BE2C (cell line): ENCODE measurements at places on chromosomes 6 and 20.
A peak's percentile ranks its signal among the peaks of the same experiment; 100 is the strongest.

DNA sequence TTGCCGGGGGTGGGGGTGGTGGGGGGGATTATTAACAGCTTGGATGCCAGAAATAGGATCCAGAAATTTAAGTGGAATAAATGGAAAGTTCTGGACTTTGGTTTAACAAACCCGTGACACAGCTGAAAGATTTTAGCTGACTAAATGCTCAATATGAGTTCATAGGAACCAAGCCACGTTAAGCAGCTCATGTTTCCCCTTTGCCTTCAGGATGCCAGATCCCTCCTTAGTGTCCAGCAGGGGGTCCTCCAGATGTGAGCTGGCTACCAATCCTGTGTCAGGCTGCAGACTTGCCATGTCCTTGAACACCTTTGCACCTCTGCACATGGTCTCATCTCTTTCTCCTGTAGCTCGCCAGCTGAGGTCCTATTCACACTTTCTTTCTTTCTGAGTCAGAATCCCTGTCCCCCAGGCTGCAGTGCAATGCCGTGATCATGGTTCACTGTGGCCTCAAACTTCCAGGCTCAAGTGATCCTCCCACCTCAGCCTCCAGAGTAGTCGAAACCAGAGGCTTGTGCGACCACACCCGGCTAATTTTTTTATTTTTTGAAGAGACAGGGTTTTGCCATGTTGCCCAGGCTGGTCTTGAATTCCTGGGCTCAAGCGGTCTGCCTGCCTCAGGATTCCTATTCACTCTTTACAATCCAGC lies 133.3 kb upstream of the ARMC2 start:
- no peak for DNase-seq

- no peak for DNase-seq
These were observed 370.4 kb upstream of the HSF2 start for GRCh38 chr6:122028933-122029522.

DNA sequence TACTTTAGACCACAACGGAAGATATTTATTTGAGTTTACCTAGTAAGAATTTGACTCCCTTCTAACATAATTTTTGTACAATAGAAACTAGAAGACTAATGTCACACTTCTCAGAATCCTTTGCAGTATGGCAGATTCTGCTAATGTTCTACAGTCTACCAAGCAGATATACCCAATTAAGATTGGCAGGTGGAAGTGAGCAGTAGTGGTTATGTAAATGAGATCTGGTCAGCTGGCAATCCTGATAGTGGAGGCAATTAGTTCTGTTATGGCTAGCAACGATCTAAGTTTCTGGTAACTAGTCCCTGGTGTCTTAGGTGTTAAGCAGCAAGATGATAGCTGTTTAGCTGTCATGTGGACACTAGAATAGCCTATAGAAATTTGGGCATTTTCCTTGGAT lies 101.0 kb downstream of the CENPW start:
- no peak for DNase-seq

GRCh38 chr6:4370066-4370465 lies 234.7 kb upstream of the ECI2 start:
- no peak for DNase-seq

DNA sequence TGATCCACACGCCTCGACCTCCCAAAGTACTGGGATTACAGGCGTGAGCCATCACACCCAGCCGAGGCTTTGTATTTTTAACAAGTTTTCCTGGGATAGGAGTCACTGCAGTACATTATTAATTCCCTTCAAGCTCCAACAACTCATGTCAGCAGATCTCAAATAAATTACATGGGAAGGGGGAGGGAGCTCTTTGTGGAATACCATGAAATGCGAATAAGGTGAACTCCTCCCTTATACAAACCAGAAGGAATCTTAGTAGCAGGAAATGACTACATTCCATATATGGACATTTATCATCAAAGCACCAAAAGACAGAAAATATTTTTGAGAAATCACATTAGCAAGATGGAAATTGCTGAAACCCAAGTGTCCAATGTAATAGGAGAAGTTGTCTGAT lies 2.9 kb downstream of the GSS start:
- no peak for DNase-seq

GRCh38 chr6:16766836-16767745 lies 5.8 kb upstream of the ATXN1 start:
- no peak for DNase-seq

DNA sequence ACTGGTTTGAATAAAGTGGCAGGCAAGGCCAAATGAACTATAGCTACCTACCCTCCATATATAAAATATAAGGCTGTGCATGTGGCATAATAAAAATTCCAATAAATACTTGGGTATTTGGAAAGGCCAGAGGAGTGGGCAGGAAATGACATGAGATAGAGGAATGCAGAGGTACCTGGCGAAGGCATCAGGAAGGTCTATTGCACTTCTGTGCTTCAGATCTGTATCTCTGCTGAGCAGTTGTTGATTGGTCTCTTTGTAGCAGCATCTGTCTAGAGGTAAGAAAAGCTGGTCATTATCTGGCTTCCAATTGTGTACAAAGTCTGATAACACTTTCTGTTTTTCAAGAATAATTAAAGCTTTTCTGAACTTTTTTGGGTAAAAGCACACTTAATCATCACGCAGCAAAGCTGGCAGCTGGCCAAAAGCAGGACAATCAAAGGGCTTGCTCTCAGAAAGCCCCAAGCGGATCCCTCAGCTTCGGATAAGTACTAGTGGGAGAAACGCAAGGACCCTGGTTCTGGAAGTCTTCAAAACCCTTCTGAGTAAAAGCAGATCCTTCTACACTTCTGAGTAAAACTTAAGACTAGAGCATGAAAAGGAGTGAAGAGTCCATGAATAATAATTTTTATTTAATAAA lies 120.1 kb upstream of the TCF21 start:
- DNase-seq, result peak; percentile 8

DNA sequence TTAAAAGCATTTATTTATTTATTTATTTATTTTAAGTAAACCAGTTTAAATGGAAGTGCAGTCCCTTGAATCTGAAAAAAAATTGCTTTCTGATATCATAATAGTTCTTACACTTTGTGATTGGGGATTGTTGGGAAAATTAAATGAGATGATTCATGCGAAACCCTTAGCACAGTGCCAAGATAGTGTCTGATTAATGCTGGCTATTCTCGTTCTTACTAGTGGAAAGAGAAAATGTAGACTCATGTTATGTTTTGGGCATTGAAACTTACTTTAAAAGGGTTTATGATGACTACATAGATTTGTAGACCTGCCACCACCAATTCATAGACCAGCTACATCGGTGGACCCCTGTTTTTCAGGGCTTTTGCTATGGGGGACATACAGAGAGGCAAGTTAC lies 229.2 kb upstream of the ZFP64 start:
- DNase-seq, result no peak

DNA sequence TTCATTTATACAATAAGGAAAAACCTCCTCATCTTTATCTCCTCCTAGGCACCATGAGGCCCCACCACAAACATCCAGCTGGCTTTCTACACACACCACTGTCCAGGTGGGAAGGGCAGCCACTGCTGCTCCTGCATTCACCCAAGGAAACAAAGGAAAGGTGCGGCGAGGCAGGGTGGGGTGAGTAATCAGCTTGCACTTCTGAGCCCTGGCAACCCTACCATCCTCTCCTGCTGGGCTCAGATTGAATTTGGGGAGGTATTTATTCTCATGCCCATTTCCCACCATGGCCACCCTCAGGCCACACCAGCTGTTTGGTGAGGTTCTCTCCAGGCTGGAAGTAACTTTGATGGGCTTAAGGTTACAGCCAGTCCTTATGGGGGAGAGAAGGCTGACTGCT lies 31.2 kb upstream of the SPDEF start:
- no peak for DNase-seq

DNA sequence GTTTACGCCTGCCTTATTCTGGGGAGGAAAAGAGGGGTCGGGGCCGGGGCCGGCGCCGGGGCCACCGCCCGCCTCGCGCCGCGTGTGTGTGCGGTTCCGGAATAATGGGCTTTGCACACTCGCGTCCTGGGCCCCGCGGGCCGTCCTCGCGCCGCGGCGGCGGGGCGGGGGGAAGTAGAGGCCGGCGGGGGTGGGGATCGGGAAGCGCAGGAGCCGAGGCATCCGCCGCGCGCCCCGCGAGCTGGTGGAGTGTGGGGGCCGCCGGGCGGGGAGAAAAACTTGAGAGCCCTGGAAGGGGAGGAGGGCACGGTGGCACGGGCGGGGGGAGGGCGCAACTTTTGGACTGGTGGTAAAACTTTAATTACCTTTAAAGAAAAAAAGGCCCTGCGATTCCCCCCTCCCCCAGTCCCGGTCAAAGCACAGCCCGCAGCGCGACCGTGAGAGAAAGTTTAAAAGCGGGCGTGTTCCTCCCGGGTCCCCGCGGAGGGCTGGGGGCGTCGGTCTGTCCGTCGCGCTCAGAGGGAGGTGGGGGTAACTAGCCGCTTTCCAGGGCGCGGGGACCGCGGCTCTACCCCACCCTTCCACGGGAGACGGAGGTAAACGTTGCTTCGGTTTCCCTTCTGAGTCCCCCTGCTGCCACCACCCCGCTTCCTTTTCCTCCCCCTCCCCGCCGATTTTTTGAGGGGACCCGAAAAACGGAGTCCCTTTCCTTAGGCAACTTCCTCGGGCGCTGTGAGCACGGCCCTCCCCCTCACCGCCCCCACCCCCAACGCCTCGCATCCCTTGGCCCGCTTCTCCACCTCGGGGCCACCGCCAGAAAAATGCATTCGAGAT lies 1.9 kb downstream of the L3MBTL3 start:
- DNase-seq, result peak; percentile 10

DNA sequence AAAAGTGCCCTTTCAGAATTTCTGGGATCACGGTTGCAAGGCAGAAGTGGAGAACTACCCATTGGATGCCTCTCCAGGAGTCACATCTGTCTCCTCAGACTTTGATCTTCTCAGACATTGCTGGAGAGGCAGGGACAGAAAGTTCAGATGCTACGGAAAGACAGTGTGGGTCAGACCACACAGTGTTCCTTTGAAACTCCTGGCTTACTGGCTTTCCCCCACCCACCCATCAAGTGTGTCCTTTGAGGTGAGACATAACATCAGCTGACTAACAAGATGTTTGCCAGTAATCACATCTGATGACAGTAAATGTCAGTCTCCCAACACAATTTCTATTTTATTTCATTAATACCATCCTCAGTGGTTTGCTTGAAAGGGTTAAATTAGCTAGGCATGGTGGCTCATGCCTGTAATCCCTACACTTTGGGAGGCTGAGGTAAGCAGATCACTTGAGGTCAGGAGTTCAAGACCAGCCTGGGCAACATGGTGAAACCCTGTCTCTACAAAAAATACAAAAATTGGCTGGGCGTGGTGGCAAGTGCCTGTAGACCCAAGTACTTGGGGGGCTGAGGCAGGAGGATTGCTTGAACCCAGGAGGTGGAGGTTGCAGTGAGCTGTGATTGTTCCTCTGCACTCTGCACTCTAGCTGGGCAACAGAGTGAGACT lies 67.2 kb upstream of the SNX9 start:
- DNase-seq, result no peak

- peak; percentile 94 for DNase-seq
These were observed 129.8 kb downstream of the PREX1 start for GRCh38 chr20:48697845-48698491.

GRCh38 chr6:122066200-122066599 lies 333.3 kb upstream of the HSF2 start:
- no peak for DNase-seq

DNA sequence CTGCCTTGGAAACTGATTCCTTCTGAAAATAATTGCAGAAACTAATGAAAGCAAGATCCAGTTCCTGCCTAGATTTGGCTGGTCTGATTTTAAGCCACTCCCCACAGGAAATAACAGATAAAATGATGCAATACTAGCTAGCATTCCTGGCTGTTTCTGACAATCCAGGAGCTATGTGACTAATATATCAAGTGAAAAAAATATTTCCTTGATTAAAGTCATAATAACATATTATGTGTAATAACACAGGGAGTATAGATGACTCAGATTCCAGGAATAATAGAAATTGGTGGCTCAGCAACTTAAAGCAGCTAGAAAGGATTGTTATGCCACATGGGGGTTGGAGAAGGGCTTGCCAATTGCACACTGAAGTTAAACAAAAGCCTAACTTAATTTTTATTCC lies 182.7 kb upstream of the SALL4 start:
- DNase-seq, result no peak

- DNase-seq, result no peak
These were observed 23.8 kb upstream of the POLR1H start for GRCh38 chr6:30037182-30037788.

DNA sequence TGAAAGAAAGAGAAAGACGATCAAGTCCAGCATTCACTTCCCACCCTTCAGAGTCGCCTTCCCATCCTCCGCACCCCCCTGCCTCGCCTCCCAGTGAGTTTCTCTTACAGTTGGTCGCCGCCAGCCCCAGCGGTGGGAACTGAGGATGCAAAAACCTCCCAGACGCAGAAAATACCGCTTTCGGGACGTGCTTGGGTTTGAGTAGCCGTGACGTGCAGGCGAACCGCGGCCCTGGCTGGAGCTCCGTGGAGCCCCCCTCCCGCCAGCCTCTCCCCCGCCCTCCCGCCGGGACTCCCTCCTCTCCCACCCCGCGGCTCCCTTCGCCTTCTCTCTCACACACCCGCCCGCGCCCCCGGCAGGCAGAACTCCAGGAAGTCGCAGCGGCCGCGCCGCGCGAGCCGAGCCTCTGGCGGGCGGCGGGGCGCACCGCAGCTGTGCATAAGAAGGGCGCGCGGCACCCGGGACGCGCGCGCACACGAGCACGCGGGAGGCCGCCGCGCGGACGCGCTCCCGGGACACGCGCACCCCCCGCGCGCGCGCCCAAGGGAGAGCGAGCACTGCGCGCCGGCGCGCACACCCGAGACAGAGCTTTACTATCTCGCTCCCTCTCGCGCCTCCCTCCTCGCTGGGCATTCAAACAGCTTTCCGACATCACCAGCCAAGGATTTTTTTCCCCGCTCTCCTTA lies at the start of gene ADGRB3:
Gene ADGRB3, plus strand, starts transcription at position 557 of the 686 bp plus-strand sequence. CDS start 3,394 bp downstream, outside the sequence.
- peak; percentile 97 for DNase-seq

DNA sequence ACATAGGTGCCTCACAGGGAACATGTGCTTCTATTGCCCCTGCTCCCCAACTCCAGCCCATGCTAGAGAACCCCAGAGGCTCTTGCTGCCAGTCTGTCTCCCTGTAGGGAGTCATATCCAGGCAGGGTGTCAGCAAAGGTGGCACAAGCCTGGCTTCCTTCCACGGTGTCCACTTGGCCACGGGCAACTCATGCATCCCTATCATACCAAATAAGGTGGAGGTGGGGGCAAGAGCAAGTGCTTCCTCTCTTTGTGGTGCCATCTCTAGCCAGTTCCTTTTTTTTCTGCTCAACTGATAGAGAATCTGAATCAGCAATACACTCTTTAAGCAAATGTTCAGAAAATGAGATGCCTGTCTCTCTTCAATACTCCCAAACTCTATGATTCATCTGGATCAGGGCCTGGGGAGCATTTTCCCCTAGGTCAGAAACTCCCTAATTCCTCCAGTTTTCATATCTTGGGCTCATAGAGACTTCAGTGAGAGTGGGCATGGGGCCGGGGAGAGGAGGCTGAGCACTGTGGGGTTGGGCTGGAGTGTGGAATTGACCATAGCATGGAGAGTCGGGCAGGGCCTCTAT lies 105.1 kb upstream of the GPR6 start:
- no peak for DNase-seq

- no peak for DNase-seq
These were observed 21.0 kb upstream of the IYD start for GRCh38 chr6:150347845-150348244.

- DNase-seq, result no peak
These were observed 18.7 kb upstream of the HECA start for GRCh38 chr6:139115989-139116758.

- no peak for DNase-seq
These were observed 233.6 kb downstream of the TTLL2 start for GRCh38 chr6:167558246-167559177.

GRCh38 chr6:101102702-101103101 lies 221.6 kb upstream of the ASCC3 start:
- no peak for DNase-seq
